ENCODE measurements at places on chromosomes 3 and 15.

GRCh38 chr3:133792171-133792763, 13.3 kb upstream of the SRPRB start:
- DNase-seq = no peak

DNA sequence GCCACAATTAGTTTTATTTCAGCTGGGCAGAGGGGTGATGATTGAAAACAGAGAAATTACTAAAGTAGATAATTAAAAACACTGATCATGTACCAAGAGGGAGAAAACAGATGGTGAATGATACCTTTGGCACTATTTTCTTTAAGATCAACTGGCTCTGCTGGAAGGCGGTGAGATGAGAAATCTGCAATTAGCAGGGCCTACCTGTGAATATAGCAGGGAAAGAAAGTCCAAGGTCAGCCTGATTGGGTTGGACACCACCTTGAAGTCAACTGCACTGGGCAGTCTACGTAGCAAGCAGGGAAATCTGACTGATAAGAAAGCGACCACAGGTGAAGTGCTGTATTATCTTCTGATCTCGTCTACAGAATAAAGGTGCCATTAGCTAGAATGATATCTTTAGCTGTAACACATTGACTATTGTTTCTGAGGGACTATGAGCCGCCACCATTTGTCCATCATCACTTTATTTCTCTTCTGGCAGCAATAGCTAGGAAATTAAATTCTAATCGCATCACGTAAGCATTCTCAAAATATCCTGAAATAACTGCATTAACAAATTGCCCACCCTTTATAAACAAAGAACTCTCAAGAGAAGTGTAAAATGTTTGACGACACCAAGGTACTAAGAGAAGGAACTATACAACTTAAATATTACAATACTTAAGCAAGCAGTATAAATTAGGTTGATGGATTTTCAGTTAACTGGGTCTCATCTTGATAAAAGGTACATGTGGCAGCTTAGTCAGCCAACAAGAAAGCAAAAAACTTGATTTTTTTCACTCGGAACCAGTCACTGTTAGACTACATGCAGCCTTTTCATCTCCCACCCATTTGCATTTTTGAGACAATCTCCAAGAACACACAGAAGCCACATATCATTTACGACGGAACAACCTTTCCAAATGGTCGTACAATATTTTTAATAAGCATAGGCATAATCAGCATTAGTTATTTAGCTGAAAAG, 1.3 kb downstream of the NEDD4 start:
- no peak for DNase-seq

- DNase-seq = no peak
Measured at GRCh38 chr3:45631486-45631885, 36.9 kb downstream of the LIMD1 start.

GRCh38 chr3:75631541-75631940, 32.6 kb upstream of the FRG2C start:
- no peak for DNase-seq

DNA sequence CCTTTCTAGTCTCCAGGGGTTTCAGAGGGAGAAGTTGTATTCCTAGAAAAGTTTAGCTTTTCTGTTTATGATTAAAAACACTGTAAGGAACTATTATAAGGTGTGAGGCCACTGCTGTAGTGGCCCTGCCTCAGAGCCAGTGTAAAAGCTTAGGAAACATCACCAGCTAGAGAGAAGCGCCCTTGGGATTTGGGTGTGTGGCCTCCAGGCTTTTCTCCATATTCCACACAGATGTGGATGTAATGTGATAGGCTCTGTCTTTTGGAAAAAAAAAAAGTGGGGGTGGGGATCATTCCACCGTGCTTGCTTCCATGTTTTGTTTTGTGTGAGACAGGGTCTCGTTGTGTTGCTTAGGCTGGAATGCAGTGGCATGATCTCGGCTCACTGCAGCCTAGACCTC, 13.9 kb downstream of the SEC61A1 start:
- DNase-seq = no peak

DNA sequence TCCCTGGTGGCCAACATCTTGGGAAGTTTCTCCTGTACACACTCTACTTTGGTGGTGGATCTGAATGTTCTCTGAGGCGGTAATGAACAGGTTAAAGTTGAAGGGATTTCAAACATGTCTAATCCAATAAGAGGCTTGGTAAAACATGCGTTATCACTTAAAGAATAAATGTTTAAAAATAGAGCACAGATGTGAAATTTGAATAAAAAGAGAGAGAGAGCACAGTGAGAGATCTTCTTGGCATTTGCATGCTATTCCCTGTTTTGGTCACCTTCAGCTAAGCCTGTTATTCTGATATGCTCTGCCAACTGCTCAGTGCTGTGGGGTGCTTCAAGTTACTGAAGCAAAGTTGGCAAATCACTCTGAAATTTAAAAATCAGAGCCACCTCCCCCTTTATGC, 237.7 kb upstream of the WNT5A start:
- DNase-seq = no peak

GRCh38 chr3:157238457-157238856, 78.5 kb upstream of the CCNL1 start:
- DNase-seq = no peak

DNA sequence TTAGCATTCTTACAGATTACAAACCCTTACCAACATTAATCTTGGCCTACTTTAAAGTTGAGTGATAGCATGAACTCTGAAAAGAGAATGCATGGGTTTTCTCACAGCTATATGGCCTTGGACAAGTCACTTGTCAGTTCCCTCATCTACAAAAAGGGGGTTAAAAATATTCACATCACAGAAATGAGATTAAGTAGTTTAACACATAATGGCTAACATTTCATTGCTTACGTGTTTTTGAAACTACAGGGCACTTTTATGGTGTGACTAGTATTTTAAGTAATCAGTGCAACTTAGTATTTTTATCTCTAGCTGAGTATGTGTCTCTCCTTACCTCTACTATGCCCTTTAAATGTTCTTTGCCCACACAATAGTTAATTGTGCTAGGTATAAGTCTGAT, 13.8 kb downstream of the TRIM59 start:
- no peak for DNase-seq

GRCh38 chr3:169610888-169611291, 52.6 kb downstream of the MECOM start:
- no peak for DNase-seq

GRCh38 chr3:133238015-133238414, 161.8 kb upstream of the BFSP2 start:
- no peak for DNase-seq

DNA sequence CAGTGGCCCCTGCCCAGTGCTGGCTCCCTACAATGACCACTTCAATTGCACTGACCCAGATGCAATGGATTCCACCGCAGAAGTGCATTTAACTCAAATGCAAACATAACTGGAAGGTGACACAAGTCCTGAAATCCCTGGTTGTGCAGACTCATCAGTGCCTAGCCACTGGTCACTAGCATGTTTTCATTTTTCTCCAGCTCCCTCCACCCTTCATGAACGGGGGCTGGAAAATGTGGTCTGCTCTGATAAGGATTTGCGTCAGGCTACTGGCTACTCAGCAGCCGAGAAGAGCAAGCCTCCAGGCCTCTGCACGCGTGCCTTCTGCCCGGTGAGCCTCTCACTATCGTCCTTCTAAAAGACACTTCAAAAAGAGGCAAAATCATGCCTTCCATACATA, 27.4 kb upstream of the FURIN start:
- DNase-seq = no peak

DNA sequence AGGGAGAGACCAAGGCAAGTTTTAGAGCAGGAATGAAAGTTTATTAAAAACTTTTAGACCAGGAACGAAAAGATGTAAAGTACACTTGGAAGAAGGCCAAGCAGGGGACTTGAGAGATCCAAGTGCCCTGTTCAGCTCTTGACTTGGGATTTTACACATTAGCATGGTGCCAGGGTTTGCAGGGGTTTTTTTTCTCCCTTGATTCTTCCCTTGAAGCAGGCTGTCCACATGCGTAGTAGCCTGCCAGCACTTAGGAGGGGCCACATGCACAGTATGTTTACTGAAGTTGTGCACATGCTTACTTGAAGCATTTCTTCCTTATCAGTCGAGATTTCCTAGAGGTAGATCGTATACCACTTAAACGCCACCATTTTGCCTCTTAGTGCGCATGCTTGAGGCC, 277.5 kb upstream of the AGTR1 start:
- DNase-seq = no peak

DNA sequence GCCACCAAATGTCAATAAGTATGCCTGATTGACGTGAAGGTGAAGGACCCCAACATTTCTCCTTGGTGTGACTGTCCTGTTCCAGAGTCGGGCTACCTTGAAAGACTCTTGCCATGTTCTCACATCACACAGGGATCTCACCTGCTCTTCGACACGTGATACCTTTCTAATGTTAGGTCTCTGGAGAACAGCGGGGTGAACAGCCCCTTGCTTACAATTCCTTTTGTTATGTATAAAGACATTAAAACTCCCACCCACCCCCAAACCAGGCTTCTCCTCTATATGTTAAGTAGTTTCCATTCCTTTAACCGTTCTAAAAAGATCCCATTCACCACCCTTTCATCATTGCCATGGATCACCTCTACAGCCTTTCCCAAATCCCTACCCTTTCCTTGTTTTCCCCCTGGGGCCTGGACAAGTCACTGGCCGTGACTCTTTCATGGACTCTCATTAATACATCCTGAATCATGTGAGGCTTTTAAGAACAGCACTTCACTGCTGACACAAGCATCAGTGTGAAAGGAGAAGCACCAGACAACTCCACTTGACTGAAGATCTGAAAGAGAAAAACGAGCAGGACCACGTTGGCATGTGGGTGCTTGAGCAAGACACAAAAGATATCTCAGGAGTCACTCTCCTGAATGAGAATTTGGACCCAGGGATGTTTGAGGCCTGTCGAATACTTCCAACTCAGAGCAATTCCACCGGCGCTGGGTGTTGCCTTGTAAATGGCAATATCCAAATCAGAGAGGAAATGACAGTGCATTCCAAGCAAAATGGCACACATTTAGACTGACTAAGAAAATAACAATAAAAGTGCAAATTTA, 115.0 kb downstream of the FOXP1 start:
- no peak for DNase-seq

DNA sequence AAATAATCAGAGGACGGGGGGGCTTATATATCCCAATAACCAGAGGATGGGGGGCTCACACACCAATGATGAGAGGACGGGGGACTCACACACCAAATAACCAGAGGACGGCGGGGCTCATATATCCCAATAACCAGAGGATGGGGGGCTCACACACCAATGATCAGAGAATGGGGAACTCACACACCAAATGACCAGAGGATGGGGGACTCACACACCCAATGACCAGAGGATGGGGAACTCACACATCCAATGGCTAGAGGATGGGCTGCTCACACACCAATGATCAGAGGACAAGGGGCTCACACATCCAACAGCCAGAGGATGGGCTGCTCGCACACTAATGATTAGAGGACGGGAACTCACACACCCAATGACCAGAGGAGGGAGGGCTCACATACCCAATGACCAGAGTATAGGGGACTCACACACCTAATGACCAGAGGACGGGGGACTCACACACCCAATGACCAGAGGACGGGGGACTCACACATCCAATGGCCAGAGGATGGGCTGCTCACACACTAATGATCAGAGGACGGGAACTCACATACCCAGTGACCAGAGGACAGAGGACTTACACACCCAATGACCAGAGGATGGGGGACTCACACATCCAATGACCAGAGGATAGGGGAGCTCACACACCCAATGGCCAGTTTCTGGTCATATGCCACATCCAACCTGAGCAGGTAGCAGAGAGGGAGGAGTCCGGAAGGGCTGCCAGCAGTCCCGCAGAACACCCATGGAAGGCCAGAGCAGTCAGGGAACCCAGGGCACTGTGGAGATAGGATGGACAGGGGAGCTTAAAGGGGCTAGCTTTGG, 10.6 kb downstream of the RAB6B start:
- DNase-seq = no peak

GRCh38 chr3:196323016-196323415, 5.0 kb upstream of the DYNLT2B start:
- DNase-seq = no peak

- DNase-seq = no peak
Measured at GRCh38 chr15:39323706-39324105, 257.2 kb upstream of the THBS1 start.

DNA sequence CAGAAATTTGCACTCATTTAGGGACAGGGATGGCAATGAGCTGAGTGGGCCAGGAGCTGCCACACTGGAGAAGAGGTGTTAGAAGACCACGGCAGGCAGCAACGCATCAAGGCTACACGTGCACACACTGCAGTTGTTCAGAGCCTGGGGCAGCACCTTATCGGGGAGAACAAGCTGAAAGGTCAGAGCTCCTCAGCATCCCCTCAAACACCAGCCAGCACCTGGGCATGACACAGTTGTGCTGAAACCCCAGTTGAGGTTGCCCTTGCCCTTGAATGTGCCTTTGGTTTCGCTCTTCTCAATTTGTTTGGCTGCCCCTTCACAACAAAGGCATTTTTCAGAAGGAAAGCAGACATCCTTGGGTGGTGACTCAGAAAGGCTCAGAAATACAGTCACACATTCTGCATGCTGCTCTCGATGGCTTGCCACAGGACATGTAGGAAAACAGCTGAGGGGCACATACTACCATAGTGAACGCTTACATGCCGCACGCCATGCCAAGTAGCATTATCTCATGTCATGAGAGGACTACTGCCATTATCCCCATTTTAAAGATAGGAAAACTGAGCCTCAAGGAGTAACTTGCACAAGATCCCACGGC, 57.6 kb downstream of the ST8SIA2 start:
- no peak for DNase-seq

GRCh38 chr15:92877416-92877815, 22.7 kb upstream of the CHD2 start:
- no peak for DNase-seq

DNA sequence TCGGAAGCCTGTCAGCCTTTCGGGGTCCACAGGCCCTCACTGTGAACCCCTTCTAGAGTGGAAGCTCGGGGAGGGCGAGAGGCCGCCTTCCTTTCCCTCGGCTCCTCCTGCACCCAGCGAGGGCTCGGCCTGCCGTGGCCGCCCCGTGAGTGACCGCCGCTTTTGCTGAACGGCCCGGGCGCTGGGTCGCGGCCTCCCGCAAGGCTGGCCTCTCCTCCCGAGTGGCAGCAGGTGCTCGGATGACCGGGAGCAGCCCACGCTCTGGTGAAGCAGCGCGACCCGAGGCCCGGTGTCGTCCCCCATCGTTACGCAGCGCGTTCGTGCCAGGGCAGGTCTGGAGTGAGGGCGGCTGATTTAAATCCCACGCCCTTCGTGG, 53.8 kb downstream of the LRRK1 start:
- DNase-seq = no peak

- no peak for DNase-seq
Measured at GRCh38 chr3:6912240-6912639, 51.3 kb downstream of the GRM7 start.

DNA sequence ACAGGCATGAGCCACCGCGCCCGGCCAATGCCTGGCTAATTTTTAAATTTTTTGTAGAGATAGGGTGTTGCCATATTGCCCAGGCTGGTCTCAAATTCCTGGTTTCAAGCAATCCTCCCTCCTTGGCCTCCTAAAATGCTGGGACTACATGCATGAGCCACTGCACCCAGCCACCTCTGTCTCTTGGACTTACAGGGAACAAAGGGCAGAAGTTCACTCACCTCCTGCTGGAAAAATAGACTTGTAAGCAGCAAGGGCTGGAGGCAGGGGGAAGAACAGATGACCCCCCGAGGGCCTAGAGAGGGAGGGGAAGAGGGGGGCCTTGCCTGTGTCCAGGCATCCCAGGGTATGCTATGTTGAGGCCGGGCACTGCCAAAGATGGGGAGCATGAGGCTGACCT, 22.2 kb downstream of the DUSP7 start:
- DNase-seq = no peak
